Germinal center (tissue), 1 donor: ENCODE measurements at places on chromosomes 1 and 21.

GRCh38 chr1:90614872-90615271 is 102.2 kb downstream of the BARHL2 start:
- no peak for DNase-seq

GRCh38 chr1:5125208-5125607 is 470.8 kb downstream of the AJAP1 start:
- no peak for DNase-seq

DNA sequence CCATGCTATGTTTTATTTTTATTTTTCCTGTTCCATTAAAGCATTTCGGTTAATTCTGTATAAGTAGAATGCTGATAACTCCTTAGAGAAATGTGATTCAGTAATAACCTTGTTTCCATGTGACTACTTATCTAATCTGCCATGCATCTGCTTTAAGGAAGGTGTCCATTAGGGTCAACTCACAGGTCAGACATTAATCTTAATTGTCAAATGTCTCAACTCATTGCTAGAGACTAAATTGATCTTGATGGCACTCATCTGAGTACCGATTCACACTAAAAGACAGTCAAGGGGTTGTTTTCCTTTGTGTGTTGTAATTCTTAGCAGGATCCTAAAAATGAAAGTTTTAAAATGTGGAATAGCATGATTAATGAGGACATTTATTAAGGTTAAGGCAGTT is 41.8 kb downstream of the ITSN1 start:
- no peak for DNase-seq

DNA sequence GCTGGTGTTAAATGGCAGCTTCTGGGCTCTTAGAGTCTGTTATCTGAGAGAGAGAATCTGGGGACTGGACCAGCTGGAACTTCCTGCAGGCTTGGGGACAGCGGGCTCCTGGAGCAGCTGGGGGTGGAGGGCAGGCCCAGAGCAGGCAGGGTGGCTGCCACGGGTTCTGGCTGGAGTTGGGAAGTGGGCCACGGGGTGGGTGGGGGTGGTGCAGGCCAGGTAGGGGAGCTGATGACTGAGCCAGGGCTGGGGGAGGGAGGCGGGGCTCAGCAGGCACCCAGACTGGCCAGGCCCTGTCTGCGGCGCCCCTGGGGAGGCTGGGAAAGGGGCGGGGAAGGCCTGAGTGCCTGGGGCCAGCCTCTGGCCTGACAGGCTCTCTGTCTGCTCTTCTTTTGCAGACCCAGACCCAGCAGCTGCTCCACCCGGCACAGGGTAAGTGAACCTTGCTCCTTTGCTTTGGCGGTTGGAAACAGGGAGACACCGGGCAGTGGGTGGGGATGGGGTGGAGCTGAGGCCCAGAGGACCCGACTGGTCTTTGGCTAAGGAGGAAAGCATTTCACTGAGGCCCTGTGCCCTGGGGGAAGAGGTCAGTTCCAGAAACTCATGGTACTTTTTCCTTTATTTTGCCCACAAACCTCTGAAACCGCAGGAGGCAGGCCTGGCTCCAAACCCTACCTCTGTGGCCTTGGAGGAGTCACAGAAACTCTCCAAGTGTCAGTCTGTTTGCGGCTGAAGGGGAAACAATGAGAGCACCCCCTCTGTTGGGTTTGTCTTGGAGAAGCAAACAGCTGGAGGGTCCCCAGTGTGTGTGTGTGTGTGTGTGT is 48.8 kb downstream of the ARHGEF10L start:
- no peak for DNase-seq

GRCh38 chr1:31382379-31382989 is 9.6 kb upstream of the FABP3 start:
- DNase-seq = no peak
